DMS79 (cell line): ENCODE measurements at places on chromosomes 2 and 18.

DNA sequence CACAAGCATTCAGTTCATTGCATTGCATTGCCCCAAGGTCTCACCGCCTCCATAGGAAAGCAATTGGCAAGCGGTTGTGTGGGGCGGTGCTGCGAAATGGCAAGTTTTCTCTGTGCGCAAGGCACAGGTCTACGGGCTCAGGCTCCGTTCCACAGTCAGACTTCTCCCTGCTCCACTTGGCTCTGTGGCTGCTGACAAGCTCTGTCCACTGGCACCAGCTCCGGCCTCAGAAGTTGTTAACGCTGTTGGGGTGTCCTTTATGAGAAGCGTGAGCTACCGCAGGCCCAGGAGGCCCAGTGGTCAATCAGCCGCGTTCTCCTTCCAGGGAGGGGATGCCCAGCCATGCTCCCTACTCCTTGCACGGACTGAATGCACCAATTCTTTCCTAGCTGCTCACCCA, 87.0 kb upstream of the GATA6 start:
- DNase-seq = no peak

- no peak for DNase-seq
These were observed 26.9 kb downstream of the MEMO1 start for GRCh38 chr2:31983762-31984467.

DNA sequence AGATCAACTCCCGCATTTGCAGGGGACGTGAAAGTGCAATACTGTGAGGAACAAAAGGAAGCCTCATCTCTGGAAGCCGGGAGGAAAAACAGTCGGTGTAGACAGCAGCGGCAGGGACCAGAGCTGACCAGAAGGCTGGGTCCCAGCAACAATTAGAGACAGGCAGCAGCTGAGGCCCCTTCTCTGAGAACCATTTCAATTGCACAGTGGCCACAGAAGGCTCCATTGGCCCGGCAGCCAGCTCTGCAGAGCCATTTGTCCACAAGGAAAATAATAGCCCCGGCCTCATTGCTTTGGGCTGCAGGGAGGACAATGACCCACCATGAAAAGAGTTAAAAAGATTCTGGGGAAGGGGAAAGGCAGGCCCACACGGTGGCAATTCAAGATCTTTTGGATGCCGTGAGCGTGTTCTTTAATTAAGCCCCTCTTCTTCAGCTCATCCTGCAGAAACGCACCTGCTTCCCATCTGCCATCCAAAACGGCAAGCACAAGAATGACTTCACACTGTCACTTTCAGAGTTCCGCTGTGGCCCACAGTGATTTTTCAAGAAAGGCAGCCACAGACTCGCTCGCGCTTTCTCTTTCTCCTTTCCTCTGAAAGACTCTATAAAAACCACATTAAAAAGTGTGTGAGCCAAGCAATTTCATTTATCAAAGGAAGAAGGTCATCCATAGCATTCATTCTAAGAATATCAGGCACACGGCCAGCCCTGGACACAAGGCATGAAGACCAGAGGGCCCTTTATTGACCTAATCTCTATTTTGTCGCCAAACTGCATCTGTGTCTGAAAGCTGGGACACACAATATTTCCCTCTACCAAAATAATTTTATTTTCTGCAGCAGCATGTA, 293.6 kb downstream of the SOX11 start:
- DNase-seq = peak; percentile 14

DNA sequence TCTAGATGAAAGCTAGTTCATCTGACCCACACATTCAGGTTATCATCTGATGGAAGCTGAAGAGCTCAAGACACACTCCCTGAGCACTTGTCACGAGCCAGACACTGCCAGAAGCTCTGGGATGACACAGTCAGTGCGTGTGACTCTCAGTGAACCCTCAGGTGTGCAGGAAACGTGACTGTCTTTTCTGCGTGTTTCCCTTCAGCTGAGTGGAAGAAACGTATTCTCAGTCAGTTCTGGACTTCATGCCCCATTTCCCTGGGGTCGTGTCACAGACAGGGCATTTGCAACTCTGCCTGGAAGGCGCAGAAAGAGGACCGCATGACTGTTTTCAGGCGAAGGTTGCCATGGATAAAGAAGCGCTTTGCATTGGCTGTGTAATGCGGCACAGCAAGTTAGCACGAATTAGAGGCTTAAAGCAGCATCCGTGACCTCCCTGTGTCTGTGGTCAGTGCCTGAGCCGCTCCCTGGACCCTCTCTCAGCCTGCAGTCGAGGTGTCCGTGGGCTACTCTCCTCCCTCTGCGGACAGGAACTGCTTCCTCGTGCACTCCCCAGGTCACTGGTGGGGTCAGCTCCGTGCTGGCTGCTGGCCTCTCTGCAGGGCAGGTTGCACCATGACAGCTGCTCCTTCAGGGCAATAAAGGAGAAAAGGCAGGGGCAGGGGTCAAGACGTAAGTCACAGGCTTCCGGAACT, 3.3 kb upstream of the ALLC start:
- DNase-seq = no peak

DNA sequence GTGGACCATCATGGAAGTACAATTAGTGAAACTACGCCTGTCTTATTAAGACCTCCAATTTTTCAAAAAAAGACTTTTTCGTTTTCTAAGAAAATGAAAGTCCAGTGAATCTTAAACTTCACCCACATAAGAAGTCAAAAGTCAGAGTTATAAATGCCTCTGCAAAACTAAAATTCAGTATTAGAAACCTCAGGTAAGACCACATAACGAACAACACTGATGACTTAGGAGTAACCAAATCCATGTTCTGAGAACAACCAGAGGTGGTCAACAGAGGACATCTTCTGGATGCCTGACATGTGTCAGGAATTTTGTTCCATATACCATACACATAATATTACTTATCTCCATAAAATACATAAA, 62.4 kb downstream of the RPL31 start:
- DNase-seq = no peak

DNA sequence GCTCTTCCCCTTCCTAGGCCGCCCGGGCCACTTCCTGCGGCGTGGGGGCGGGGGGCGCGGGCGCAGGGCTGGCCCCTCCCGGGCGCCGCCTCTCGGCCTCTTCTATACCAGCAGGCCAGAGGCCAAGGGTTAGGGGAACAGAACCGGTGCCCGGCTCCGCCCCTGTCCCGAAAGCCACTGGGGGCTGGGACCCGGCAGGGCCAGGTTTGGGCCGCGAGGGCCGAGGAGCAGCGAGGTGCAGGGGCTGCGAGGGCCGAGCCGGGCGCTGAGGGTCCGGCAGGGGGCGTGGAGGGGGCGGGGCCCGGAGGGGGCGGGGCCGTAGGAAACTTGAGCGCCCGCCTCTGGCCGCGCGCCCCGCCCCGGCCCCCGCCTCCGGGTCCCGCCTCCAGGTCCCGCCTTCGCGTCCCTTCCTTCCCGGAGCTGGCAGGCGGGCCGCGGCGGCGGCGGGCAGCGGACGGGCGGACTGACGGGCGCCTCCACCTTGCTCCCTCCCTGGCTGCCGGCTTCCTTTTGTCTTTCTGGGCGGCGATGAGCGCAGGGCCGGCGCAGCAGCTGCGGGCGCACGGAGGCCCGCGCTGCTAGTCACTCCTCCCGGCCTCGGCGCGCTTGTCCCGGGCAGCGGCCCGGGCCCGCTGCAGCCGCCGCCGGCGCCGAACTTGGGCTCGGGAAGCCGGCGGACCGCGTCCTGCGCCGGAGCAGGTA, at the start of gene HPCAL1:
HPCAL1 (plus strand) TSS at position 426 of the 702 bp plus-strand sequence. CDS start 116,854 bp downstream, outside the sequence.
- DNase-seq = no peak

GRCh38 chr2:98900721-98901120, 35.3 kb downstream of the CRACDL start:
- no peak for DNase-seq

DNA sequence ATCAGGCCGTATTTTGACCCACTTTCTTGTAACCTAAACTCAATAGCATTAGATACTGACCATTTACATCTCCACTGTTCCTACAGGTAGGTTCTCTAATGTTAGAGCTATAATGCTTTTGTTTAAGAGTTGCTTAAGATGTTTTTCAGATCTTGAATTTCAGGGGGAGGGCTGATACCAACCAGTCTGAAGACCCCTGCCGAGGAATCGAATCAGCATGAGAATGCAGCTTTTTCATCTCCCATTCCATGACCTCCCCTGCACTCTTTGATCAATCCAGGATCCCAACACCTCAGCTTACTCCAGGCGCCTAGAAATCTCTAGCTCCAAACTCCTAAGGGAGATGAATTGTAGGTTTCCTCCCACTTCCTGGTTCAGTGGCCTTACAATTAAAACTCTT, 120.5 kb upstream of the MC4R start:
- DNase-seq = no peak

DNA sequence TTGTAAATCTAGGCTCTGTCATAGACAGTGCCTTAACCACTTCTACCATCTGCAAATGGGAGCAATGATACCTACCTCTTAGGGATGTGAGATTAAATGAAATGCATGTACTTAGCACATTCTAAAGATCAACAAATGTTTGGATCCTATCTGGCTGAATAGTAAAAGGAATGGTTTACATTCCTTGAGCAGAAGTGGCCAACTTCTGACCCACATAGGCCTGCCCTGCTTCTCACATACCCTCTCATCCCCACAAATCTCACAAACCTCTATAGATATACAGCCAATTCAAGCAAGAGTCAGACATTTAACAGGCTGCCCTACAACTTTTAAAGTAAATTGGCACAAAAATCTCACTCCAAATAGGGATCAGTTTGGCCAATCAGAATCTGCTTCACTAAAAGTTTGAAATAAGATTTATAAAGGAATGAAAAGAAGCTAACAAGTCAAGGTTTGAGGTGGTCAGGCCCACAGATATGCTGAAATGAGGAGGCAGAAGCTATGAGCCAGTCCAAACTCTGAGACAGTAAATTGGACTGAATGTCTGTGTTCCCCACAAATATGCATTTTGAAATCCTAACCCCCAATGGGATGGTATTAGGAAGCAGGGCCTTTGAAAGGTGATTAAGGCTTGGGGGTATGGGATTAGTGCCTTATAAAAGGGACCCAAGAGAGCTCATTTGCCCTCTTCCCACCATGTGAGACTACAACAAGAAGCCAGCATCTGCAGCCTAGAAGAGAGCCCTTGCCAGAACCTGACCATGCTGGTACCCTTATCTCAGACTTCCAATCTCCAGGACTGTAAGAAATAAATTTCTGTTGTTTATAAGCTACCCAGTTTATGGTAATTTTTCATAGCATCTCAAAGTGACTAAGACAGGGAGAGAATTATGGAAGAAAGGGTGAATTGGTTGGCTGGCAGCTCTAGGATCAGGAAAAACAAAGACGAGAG, 227.8 kb upstream of the RBMS1 start:
- no peak for DNase-seq

GRCh38 chr2:33583194-33583938, 15.7 kb downstream of the FAM98A start:
- DNase-seq = no peak

GRCh38 chr18:9661564-9661963, 46.5 kb upstream of the RAB31 start:
- DNase-seq = no peak

- no peak for DNase-seq
These were observed 171.8 kb downstream of the UBR3 start for GRCh38 chr2:169999054-169999453.

GRCh38 chr18:4412286-4412685, 42.8 kb downstream of the DLGAP1 start:
- DNase-seq = peak; percentile 62

DNA sequence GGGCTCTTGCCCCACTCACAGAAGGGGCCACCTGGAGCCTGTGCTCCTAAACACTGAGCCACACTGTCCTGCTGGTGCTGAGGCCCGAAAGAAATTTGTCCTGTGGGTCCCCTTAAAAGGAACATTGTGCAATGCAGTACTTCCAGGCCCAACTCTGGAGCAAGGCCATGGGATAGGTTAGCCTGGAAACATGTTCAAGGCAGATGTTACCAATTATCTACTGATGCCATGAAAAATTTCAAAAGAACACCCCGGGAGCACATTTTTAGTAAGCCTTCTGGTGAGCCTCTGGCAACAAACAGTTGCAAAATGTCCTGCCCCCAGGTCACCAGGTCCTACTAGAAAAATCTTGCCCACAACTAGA, 12.3 kb upstream of the PTMA start:
- no peak for DNase-seq

- DNase-seq = no peak
These were observed 93.8 kb downstream of the USP34 start for GRCh38 chr2:61377046-61377445.

GRCh38 chr2:62597323-62597722, 91.3 kb upstream of the TMEM17 start:
- no peak for DNase-seq

DNA sequence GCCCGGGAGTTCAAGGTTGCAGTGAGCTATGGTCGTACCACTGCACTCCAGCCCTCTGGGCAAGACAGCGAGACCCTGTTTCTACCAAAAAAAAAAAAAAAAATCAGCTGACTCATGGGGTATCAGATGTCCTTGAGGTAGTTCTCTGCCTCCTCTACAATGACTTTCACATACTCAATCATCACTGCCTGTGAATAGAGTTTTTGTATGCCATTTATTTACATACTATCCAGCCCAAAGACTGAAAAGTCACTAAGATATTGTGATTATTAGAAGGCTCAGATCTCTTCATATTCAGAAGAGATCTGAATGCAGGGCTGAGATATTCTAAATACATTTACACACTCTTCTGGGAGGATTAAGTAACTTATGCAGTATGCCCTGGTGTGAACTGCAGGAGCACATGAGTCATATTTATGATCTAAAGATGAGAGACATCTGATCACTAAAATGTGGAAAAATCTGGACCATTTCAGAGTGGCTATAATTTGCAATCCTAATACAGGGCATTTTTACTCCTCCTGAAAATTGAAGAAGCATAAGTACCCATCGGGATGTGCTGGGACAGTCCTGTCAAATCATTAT, 38.9 kb downstream of the KLF7 start:
- no peak for DNase-seq

- DNase-seq = no peak
These were observed 335.6 kb upstream of the ID2 start for GRCh38 chr2:8346208-8346607.
